ENCODE measurements at places on chromosomes 7 and 10. TPM values are rescaled to one million over a fixed set of nuclear protein-coding genes. Genes with fewer than 3 reads are reported as not detected.

DNA sequence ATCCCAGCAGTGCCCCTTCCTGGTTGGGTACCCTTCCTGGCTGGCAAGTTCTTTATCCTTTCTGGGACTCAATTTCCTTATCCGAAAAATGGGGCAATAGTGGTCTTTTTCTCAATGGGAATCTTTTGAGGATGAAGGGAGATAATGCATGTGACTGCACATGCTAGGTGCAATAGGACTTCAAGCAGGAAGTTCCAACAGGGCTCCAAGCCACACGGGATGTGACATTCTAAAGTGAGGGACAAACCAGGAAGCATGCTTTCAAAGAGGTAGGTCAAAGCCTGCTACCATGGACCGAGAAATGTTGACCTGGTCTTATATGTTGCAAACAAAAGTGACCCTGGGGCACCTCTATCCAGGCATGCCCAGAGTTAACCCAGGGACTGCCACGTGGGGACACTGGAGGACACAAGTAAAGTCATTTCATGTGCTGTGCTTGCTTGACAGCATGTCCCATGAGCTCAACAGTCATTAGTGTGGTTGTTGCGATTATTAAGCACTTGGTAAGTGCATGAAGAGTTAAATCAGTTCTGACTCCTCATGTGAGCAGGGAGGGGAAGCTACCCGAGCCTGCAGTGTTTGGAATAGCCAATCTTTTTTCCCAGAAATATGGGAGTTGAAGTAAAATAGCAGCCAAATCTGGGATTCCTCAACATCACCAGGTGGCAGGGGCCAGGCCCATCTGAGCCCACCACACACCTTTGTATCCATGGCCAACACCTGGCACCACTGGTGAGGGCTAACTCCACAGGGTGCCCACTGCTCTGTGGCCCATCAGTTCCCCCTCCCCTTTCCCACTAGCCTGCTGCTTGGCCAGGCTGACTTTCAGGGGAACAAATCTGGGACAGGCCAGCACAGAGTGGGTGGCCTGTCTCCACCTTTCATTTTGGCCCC lies 5.7 kb downstream of the ARHGAP22 start:
- no peak for DNase-seq

GPR141 gene
- not detected for total RNA-seq

EGR2 gene
- not detected for total RNA-seq

GPR26 gene
- total RNA-seq: not detected

GRCh38 chr10:986137-986825 lies 2.0 kb upstream of the GTPBP4 start:
- peak; percentile 65 for DNase-seq

GRCh38 chr7:108604307-108605077 lies 34.8 kb downstream of the DNAJB9 start:
- DNase-seq: no peak

GRCh38 chr7:45343746-45344145 lies 186.2 kb downstream of the RAMP3 start:
- DNase-seq: peak; percentile 42

GRCh38 chr7:156942708-156943090 lies 6.8 kb upstream of the NOM1 start:
- no peak for DNase-seq

GRCh38 chr7:111855161-111855841 lies 293.0 kb upstream of the IMMP2L start:
- DNase-seq: peak; percentile 75

DNA sequence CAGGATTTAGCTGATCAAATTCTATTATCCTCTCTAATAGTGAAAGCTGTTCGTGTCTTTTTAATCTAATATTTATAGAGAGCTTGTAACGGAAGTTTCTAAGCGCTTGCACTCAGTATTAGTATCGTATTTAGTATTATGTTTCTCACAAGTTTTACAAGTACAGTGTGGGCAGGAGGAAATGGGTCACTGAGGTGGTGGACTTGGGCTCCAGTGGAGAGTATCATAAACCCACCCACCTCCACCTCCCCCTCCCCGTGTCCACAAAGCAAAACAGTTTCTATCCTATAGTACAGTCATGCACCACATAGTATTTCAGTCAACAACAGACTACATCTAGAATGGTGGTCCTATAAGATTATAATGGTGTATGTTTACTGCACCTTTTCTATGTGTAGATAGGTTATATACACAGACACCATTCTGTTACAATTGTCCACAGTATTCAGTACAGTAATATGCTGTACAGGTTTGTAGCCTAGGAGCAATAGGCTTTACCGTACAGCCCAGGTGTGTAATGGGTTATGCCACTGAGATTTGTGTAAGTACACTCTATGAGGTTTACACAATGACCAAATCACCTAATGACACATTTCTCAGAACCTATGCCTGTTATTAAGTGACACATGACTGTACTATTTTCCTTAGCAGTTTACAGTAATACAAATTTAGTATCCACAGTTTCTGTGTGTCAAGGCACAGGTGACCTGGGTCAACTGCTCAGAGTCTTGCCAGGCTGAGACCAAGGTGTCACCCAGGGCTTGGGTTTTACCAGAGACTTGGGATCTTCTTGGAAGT lies 1021.3 kb upstream of the C7orf33 start:
- no peak for DNase-seq

HECW1 gene
- total RNA-seq: 15.6 TPM

ADIRF gene
- 4.2 TPM for total RNA-seq

DNA sequence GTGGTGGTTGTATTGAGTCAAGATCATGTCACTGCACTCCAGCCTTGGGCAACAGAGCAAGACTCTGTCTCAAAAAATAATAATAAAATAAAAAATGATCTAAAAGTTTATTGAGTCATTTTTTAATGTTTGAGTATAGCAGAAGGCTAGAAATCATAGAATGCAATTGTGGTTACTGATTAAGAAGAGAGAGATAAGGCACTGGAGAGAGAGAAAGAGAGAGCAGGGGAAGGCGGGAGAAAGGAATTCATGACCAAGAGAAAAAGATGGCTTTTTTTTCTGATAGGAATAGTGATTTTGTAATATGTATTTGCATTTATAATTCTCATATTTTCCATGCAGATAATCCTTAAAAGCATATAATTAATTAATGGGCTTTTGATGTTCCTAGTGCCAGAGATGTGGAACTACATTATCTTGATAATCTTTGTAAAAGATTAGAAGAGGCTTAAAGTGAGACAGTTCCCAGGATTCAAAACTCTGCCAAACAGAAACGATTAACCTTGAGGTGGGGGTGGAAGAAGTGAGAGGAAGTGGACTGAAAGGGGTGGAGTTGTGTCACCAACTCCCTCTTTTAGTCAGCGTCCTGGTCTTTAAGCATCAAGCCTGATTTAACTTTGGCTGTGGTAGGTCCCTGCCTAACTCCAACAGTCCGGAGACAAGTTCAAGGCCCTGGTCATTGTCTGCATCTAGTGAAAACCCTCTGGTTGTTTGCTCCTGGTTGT lies 76.2 kb downstream of the CHN2 start:
- no peak for DNase-seq

FAM200A gene
- total RNA-seq: 13.3 TPM

DNA sequence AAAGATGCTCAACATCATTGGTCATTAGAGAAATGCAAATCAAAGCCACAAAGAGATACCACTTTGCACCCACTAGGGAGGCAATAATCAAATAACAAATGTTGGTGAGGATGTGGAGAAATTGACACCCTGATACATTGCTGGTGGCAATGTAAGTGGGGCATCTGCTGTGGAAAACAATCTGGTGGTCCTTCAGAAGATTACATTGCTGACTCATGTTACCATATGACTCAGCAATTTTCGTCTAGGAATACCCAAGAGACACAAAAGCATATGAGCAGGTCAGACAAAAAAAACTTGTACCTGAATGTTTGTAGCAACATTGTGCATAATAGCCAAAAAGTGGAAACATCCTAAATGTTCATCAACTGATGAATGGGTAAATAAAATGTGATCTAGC lies 4.9 kb upstream of the CLDN3 start:
- DNase-seq: peak; percentile 37

DNA sequence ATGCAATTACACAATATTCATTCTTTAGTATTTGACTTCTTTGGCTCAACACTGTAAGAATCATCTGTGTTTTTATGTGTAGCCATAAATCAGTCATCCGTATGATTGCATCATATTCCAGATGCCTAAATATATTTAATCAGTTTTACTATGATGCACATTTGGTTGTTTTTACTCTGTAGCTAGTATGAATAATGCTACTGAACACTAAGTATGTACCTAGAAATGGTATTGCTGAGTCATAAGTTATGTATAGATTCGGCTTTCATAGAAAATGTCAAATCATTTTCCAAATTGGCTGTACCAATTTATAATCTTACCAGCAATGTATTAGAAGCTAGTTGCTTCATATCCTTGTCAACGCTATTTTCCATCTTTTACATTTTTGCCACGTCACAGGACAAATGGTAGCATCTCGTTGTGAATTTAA lies 197.3 kb upstream of the PLXNA4 start:
- no peak for DNase-seq

DNA sequence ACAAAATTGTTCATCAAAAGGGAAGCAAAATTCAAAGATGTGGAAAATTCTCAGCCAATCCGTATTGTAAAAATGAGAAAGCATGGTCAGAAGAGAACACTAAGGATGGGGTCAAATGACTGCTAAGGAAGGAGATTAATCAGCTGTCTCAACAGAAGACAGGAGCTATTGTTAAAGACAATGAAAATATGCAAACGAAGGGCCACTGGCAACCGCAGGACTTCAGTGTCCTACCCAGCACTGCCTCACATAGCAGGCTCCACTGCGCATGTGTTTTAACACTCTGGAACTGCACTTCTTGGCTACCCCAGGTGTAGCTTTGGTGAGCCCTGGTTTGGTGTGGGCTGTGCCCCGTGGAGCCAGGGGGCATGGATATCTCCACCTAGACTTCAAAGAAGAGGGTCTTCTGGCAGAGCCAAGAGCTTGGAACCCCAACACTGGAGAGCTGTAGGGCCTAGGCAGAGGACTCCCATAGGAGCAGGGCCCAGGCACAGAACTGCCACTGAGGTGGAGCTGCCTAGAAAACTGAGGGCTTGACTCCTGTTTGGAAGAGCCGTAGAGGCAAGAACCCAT lies 176.2 kb upstream of the GDF10 start:
- DNase-seq: no peak

DNA sequence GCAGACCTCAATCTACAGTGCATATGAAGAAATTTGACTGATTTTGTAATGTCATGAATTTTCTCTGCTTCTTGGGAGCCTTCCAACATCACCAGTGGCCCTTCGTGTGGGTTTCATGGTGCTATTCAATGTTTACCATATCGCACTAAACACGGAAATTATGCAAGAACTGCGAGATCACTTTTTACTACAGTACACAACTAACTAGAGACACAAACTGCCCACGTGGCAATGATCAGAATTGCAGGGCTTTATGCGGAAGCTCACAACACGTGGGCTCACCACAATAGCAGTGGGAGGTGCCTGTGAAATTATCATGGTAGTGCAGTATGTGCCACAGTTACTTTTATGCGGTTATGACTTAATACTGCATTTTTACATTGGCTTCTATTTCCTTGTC lies 449.7 kb upstream of the KLF6 start:
- DNase-seq: no peak

DNA sequence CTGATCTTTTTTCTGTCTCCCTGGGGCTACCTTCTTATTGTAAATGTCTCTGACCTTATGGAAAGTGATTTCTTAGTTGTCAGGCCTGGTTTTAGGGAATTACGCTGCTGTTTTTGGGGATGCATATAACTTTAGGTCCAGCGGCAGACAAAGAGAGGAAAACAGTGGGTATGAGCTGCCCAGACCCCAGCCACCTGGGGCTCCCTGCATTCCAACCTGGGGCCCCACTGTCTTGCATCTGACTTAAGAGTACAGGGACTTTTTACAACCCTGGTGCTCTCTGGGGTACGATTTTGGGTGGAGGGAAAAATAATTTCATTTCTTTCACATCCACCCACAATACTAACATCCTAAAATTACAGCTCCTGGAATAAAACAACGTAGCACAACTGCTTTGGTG lies 119.4 kb downstream of the PRPF18 start:
- no peak for DNase-seq
